ENCODE measurements at places on chromosomes 1 and 21.

GRCh38 chr1:206796116-206796515 is 23.8 kb upstream of the IL10 start:
- no peak overlapping the region for H3K4me3 ChIP-seq
- H3K27ac ChIP-seq: no peak overlapping the region
- DNase-seq: no peak
- no peaks in the 10 kb centered on the region for H3K4me1 ChIP-seq

DNA sequence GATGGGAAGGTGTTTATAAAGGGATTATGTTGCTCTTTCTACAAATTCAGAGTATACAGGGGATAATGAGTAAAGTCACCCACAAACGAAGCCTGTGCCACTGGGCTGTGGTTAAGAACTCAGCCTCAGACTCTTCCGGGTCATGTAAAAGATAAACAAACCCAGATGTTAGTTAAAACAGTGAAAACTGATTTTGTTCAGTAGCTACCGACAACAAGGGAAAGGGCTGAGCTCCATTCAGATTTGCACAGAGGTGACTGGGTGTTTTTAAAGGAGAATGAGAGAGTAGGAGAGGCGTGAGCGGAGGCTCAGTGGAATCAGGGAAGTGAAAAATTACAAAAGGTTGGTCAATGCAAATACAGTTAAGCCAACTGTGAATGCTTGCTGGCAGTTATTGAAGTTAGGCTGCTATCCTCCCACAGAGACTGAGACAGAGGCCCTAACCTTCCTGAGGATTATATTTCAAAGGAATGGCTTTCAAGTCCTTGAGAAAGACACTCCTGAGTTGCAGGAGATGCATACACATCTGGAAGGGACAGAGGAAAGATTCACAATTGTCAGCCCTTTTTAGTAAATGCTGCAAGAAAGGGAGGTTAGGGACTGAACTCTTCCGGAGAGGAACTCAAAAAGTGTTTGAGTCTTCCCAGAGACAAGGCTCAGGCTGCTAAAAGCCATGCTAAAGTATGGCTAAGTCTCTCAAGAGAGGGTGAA is 29.9 kb upstream of the SAMD13 start:
- no peaks in the 10 kb centered on the region for H3K27me3 ChIP-seq

- peaks cover 52% of the 10 kb centered on the region for H3K36me3 ChIP-seq
- H3K4me1 ChIP-seq: peaks cover 17% of the 10 kb centered on the region
- DNase-seq: no peak
- no peak overlapping the region for H3K4me3 ChIP-seq
- no peaks in the 10 kb centered on the region for H3K27me3 ChIP-seq
- H3K27ac ChIP-seq: no peak overlapping the region
Measured at GRCh38 chr1:75745276-75745675, 20.8 kb downstream of the ACADM start.

- H3K4me1 ChIP-seq: peaks cover 5% of the 10 kb centered on the region
- H3K4me3 ChIP-seq: no peak overlapping the region
- H3K36me3 ChIP-seq: no peaks in the 10 kb centered on the region
- H3K27ac ChIP-seq: no peak overlapping the region
- 0 out of 2 replicates have a peak, but pooled peaks cover 2% of the 10 kb centered on the region for H3K27me3 ChIP-seq
- no peak for DNase-seq
Measured at GRCh38 chr1:244347942-244348341, 103.8 kb downstream of the ADSS2 start.

DNA sequence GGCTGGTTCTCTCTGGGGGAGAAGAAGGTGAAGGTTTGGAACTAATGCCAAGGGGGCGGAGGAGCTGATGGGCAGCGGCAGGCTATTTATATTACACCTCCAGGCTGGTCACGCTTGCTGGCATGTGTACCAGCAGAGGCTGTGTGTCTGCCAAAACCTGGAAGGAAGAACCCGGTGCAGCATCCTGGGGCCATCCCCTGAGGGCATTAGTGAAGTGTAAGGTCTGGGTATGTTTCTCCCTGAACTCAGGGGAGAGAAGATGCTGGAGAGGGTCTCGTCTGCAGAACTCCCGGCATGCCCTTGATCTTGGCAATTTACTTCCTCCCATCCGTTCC is 5.3 kb downstream of the DISP3 start:
- H3K27me3 ChIP-seq: no peaks in the 10 kb centered on the region
- peaks cover 2% of the 10 kb centered on the region for H3K4me1 ChIP-seq
- H3K4me3 ChIP-seq: no peak overlapping the region
- H3K27ac ChIP-seq: no peak overlapping the region
- H3K36me3 ChIP-seq: no peaks in the 10 kb centered on the region

Data from Karpas-422 (cell line).